HFFc6 (cell line): ENCODE measurements at places on chromosomes 4 and X. TPM values are rescaled to one million over a fixed set of nuclear protein-coding genes. Genes with fewer than 3 reads are reported as not detected.

Gene NHS
- total RNA-seq: 2.7 to 4.9 TPM (median 2.7 TPM) in 3 replicates

Gene SCOC
- 68.1 to 69.4 TPM (median 68.4 TPM) in 3 replicates for total RNA-seq

DNA sequence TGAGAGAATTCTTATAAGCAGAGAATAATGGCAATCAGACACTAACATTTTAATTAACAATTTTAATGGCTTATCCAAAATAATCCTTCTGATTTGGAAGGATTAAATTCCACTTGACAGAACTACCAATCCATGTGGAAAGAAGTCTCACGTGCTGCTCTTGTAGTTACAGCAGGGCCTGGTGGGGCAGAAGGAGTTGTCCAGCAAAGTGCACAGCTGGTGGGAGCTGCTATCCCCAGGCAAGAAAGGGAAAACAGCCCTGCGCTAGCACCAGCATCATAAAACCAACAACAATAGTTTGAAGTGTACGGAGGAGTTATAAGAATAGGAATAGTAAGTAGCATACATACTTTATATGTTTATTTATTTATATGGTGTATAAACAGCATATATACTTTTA, 127.4 kb upstream of the TRIM2 start:
- H3K4me3 ChIP-seq: no peak overlapping the region
- no peak overlapping the region for H3K27ac ChIP-seq
- H3K27me3 ChIP-seq: peaks cover 29% of the 10 kb centered on the region
- DNase-seq: no peak
- H3K4me1 ChIP-seq: no peaks in the 10 kb centered on the region

- peaks cover 28% of the 10 kb centered on the region for H3K27me3 ChIP-seq
- H3K36me3 ChIP-seq: peaks cover 29% of the 10 kb centered on the region
- H3K4me1 ChIP-seq: peaks cover 23% of the 10 kb centered on the region; the same call in 1 of the 2 replicates
- no peak overlapping the region for H3K4me3 ChIP-seq
- DNase-seq: no peak
Observed at GRCh38 chr4:26558166-26558895, 25.6 kb upstream of the TBC1D19 start.

- H3K27me3 ChIP-seq: peaks cover 3% of the 10 kb centered on the region; the same call in 1 of the 2 replicates
- peak overlapping the region; percentile 99 for H3K4me3 ChIP-seq
- no peaks in the 10 kb centered on the region for H3K36me3 ChIP-seq
- DNase-seq: peak; percentile 6
Observed at GRCh38 chr4:139085141-139085540, 69.6 kb downstream of the NOCT start.

GRCh38 chr4:95506264-95506663, 42.5 kb downstream of the UNC5C start:
- H3K36me3 ChIP-seq: no peaks in the 10 kb centered on the region
- no peaks in the 10 kb centered on the region for H3K27me3 ChIP-seq
- H3K4me3 ChIP-seq: no peak overlapping the region
- no peak overlapping the region for H3K27ac ChIP-seq

DNA sequence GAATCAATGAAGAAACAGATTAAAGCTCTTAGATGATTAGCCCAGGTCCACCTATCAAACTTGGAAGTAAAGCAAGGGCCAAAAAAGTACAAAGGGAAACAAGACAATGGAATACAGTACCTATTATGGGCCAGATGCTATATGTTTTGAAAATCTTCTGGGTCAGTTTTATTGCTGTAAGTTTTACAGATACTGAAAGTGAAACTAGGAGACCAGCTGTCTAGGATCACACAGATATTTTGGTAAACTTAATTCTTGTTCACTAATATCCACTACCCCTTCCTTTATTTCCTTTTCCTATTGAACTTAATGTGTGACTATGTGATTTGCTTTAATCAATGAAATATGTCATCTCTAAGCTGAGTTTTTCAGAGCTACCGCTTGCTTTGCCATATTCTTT, 505.4 kb upstream of the PITX2 start:
- no peak overlapping the region; the same call in 1 of the 2 replicates for H3K27ac ChIP-seq
- no peaks in the 10 kb centered on the region for H3K27me3 ChIP-seq
- peak overlapping the region; percentile 63 for H3K4me3 ChIP-seq
- no peaks in the 10 kb centered on the region for H3K36me3 ChIP-seq

- no peaks in the 10 kb centered on the region for H3K36me3 ChIP-seq
- no peak overlapping the region for H3K4me3 ChIP-seq
- no peak overlapping the region for H3K27ac ChIP-seq
- peaks cover 27% of the 10 kb centered on the region for H3K4me1 ChIP-seq
- peak; percentile 49 for DNase-seq
Observed at GRCh38 chr4:27149541-27150212, 289.0 kb downstream of the STIM2 start.

- peaks cover 51% of the 10 kb centered on the region for H3K4me1 ChIP-seq
- no peaks in the 10 kb centered on the region for H3K27me3 ChIP-seq
- DNase-seq: no peak
- H3K36me3 ChIP-seq: peaks cover 34% of the 10 kb centered on the region
- no peak overlapping the region for H3K4me3 ChIP-seq
Observed at GRCh38 chr4:98921292-98921691, 7.6 kb downstream of the EIF4E start.
